Stimulated activated CD4-positive, alpha-beta T cell treated with anti-CD3 and anti-CD28 coated beads, Interleukin-4, amount 100 ng/mL, for 1 hour (primary cell): ENCODE measurements at places on chromosomes 5 and 9.

DNA sequence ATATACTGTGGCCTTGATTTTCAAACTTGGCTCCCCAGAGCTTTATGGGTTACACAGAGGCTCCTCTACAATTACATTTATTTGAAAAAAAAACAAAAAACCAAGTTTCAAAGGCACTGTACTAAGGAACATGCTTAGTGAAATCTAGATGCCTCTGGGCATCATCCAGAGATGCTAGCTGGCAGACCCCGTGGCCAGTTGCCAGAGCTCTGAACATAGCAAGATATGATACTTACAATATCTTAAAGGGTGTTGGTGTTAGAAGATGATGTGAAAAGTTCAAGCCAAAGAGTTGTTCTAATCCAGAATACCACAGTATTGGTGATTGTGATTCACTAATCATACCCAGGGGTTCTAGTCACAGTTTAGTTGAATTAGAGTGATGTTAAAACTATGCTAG lies 87.8 kb downstream of the JAK2 start:
- no peak for DNase-seq

DNA sequence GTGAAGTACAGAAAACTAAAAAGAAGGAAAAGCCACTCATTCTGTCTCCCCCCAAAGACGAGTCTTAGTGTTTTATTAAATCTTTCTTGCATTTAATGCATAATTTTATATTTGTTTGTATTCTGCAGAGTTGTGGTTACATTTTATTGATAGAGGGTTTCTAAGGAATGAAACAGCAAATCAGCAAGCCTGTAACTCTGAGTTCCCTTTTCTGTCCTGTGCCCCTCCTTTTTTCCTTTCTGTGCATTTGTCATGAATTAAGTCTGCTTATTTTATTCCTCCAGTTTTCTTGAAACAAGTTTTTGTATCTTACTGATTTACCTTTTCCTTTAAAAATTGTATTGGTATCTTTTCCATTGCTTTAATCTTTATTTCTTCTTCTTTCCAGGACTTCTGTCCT lies 132.8 kb downstream of the MUSK start:
- DNase-seq: no peak

GRCh38 chr5:132489051-132489770 lies 1.4 kb downstream of the IRF1 start:
- no peak for DNase-seq

GRCh38 chr9:99039505-99040182 lies 65.3 kb upstream of the TGFBR1 start:
- DNase-seq: no peak

GRCh38 chr9:127652733-127653132 lies 40.7 kb downstream of the STXBP1 start:
- DNase-seq: no peak

DNA sequence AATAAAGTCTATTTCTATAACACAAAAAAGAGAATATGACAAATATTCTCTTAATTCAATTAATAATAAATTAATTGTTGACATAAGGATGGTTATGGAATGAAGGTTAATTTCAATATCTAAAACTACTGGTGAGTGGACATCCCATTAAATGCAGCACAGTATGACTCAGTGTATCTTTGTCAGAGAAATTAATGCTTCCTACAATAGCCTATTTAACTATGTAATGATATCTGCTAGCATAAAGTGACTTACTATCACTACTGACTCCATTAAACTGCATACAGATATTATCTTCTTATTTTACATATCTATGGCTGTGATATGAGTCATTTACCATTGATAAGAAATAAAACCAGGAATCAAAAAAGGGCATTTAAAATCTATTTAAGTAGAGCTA lies 298.7 kb downstream of the CDH12 start:
- no peak for DNase-seq

DNA sequence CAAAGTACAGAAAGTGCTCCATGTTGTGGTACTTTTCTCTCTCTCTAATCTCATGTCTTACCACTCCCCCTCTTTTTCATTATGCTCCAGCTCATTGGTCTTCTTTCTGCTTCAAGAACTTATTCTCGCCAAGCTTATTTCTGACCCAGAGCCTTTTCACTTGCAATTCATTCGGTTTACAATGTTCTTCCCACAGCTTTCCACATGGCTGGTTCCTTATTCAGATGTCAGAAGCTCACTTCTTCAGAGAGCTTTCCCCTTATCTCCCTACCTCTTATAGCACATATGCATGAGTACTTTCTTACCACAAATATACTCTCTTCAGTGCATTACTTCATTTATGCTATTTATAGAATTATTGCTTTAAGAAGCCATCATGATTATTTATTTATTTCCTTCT lies 338.8 kb upstream of the ATP10B start:
- DNase-seq: no peak

GRCh38 chr5:14174230-14174636 lies 31.1 kb downstream of the TRIO start:
- no peak for DNase-seq

DNA sequence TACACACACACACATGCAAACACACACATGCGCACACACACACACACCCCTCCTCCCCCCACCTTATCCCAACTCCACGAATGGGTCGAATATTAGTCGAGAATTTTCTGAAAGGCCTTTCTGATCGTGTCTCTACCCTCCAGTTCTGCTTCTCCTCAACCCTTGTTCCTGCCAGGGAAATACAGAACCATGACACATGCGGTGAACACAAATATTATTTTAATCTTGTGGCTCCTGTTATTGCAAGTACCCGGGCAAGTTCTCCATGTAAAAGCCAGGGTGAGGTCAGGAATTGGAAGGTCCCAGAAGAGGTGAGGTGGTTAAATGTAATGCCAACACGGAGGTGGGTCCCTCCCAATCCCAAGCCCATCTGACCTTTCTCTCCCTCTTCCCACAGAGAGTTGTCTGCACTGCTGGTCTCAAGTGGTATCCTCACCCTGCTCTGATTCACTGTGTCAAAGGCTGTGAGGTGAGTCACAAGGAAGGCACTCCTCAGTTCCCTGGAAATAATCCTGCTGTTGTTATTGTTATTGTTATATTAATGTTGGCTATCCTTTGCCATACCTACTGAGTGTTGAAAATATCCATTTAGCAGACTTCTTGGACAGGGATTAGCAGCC lies 223.7 kb downstream of the PAPPA start:
- no peak for DNase-seq

- DNase-seq: no peak
These were observed 989.8 kb downstream of the TLE4 start for GRCh38 chr9:80561526-80561925.

- DNase-seq: no peak
These were observed 81.8 kb upstream of the MEF2C start for GRCh38 chr5:88964831-88965230.

DNA sequence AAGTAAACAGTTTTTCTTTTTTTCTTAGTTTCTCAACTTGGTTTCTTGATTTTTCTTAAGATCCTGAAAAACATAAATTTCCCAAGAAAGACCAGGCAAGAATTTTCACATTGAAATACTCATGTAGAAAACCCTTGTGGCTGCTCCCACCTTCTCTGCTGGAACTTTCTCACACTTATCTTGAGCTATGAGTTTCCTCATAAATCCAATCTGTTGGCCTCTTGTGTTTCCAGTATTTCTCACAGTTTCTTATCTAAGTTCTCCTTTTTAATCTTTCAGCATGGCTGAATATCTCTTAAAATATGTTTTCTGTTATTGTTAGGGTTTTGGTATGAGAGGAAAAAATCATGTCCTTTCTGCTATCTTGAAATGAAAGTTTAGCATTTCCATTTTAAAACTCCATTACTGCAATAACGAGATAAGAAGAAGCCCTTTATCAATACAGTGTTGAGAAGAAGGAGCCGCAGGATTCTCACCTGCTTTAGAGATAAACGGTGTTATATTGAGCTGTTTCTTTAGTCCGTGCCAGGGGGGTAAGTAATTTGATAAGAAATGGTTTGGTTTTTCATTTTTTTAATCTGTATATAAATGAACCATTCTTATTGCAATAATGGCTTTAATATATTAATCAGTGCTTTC lies 89.3 kb downstream of the ALDH1A1 start:
- DNase-seq: no peak

DNA sequence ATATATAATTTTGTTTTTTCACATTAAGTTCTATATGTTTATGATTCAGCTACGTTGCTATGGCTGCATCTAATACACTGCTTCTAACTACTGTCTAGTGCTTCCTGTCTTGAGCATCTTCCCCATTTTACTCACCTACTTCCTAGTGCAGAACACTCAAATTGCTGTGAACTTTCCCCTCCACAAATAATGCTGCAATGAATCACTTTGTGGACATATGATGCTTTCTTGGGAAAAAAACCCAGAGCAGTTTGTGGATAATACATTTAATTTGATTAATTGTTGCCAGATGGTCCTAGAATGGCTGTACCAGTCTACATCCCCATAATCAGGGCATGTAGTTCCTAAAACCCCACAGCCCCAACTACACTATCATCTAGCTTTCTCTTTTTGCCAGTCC lies 18.5 kb downstream of the CD180 start:
- no peak for DNase-seq

- DNase-seq: no peak
These were observed 67.3 kb downstream of the DOCK8 start for GRCh38 chr9:281741-282645.

DNA sequence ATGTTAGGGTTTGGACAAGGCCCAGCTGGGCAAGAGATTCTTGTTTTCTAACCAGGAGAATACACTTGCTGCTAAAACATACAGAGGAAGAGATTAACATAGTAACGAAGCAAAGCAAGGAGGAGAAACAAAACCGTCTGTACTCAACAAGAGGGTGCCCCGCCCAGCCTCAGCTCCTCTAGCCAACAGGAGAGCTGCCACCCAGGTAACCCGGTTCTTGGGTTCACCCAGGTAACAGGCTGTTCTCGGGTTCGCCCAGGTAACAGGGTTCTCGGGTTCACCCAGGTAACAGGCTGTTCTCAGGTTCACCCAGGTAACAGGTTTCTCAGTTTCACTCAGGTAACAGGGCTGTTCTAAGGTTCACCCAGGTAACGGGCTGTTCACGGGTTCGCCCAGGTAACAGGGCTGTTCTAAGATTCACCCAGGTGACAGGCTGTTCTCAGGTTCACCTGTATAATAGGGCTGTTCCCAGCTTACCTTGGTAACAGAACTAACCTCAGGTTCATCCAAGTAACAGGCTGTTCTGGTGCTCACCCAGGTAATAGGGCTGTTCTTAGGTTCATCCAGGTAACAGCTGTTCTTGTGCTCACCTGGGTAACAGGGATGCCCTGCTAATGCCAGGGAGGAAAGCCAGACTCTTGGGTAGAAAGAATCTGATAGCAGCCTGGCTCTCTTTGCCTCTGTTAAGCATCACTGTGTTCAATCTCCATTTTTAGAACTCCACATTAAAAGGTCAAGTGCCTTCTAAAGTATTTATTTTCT lies 271.6 kb downstream of the SYK start:
- DNase-seq: no peak

DNA sequence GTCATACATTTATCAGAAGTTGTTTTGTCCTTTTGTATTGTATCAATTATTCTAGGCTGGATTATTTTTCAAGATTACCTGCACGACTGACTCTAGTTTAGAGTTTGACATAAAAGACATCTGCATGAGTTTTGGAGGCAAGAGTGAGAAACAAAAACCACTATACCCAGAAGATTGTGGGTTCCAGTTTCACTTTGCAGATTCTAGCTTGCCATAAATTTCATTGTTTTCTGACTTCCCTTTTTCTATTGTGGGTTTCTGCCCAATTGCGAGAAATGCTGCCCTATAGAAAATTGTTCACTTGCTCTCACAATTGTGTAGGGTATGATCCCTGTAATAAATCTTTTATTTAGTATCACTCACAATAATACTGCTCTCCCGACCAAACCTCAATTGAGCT lies 1043.4 kb upstream of the CDH10 start:
- no peak for DNase-seq

DNA sequence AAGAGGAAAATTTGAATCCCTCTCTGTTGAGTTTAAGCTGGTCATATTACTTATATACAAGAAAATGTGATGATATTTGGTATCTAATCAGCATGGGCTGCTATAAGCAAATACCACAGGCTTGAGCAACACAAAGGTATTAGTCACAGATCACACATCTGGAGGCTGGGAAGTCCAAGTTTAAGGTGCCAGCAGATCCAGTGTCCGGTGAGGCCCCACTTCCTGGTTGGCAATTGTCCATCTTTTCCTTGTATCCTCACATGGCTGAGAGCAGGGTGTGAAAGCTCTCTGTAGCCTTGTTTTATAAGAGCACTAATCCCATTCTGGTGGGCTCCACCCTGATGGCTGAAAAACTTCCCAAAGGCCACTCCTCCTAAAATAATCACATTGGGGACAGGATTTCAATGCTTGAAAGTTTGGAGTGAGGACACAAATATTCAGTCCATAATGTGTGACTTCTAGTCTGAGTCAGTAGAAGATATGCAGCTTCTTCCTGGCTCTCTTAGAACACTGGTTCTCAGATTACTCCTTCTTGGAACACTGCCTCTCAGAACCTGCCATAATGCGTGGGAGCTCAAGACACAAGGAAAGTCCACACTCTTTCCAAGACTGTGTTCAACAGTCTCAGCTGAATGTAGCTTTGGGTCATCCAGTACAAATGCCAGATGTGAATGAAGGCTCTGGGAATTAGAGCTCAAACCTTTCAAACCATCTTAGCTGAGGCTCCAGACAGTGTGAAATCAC lies 124.1 kb downstream of the PRDM9 start:
- no peak for DNase-seq

GRCh38 chr5:115461506-115462290 lies 82.9 kb downstream of the FEM1C start:
- no peak for DNase-seq

GRCh38 chr9:76873821-76874220 lies 32.1 kb downstream of the PRUNE2 start:
- no peak for DNase-seq

DNA sequence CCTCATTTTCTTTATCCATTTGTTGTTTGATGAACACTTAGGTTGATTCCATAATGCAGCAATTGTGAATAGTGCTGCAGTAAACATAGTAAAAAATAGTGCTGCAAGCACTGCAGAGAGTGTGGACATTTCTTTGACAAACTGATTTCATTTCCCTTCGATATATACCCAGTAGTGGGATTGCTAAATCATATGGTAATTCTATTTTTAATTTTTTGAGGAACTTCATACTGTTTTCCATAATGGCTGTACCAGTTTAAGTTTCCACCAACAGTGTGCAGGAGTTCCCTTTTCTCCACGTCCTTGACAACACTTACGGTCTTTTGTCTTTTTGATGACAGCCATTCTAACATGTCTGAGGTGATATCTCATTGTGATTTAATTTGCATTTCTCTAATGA lies 138.2 kb upstream of the PLPPR1 start:
- DNase-seq: no peak

GRCh38 chr9:106868565-106868964 lies 5.6 kb downstream of the ZNF462 start:
- no peak for DNase-seq

GRCh38 chr5:65072850-65073249 lies 304.1 kb downstream of the CWC27 start:
- no peak for DNase-seq

- no peak for DNase-seq
These were observed 351 bp upstream of the MSX2 start for GRCh38 chr5:174723979-174724483.

GRCh38 chr5:1215320-1216096 lies 9.7 kb upstream of the SLC6A18 start:
- no peak for DNase-seq

GRCh38 chr5:93930098-93930497 lies 188.7 kb upstream of the POU5F2 start:
- no peak for DNase-seq
